ENCODE measurements at places on chromosomes 12 and 14.

DNA sequence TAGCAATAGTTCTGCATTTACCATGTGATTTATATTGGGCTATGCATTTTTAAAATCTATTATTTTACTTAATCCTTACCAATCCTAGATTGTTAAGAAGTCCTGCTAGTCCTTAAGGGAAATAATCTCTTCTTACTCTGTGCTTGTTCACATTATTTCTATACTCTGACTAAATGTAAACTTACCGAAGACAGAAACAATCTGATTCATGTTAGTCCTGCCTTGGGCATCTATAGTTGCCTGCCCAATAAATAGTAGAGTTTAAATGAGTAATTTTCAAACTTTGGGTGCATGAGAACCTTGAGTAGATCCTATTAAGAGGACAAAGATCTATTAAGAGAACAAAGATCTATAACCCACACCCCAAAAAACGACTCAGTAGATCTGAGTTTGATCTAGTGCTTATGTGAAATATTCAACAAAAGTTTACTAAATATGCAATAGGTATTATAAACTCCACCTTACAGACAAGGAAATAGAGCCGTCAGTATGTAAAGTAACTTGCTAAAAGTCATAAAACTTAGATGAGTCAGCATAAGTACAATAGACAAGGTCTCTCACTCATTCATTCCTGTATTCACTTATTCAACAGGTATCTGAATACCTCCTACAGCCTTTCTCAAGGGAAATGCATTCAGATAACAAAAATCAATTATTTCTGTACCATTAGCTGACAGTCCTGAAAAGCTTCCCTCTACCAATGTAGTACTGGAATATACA is 127.6 kb downstream of the PAWR start:
- no peak for DNase-seq

- no peak for DNase-seq
Observed at GRCh38 chr14:50018201-50018932, 98.0 kb downstream of the VCPKMT start.

GRCh38 chr12:20374795-20375194 is 6.5 kb downstream of the PDE3A start:
- no peak for DNase-seq

DNA sequence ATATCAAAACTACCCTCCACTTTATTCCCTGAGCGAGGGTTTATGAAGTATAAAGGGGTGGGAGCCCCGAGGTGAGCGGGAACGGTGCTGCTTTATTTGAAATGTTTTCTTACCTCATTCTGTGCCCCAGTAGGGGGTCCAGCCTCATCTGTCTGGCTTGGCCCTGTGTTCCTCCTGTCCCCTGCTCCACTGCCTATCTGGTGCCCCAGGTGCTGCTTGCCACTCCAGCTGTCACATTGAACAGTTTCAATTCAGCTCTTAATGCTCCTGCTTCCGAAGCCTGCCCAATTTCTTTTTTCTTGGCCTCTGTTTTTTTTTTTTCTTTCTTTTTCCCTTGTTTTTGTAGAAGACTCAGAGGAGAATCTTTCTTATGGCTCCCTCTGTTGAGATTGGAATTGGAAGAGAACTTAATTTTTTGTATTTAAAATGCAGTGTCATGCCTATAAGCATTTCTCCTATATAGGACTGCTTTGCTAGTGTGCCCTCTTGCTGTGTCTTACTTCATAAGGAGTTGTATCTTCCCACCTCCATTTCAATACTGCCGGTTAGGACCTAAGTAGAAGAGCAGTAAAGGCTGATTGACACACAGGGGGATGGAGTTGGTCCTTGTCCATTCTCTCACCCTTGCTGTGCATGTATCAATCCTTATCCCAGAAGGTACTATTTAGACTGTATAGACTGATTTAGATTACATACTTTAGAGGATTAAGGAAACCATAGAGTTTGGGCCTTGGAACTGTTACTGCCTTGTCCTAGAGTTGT is 2.3 kb downstream of the ATXN7L3B start:
- DNase-seq = no peak

DNA sequence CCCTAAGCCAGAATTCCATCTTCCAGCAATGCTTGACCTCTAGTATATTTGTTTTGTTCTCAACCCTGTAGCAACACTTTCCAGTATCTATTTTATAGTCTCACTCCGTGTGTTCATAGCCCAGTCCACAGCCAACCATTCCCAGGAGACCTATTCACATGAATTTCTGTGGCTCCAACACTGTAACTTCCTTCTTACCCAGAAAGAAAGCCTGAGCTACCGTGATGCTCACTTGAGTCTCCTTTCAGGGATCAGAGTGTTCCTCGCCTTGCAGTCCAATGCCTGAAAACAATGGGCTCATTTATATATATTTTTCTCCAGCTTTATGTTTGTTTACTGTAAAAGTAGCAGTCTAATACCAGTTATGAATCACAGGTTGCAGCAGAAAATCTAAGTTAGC is 645.0 kb upstream of the NOVA1 start:
- peak; percentile 41 for DNase-seq

DNA sequence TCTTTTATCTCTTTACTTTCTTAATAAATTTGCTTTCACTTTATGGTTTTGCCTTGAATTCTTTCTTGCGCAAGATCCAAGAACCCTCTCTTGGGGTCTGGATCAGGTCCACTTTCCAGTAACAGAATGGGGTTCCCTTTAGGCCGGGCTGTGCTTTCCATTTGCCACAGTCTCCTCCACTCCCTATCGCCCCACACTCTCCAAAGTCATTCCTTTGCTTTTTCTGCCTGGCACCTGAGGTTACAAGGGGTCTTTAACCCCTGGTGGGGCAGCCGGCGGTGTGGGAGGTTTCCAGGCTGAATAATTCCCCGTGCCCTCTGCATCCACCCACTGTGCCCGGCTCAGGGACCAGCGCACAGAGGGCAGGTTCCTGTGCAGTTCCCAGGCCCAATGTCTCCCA is 42.9 kb upstream of the LHX5 start:
- DNase-seq = no peak

GRCh38 chr12:124030510-124030909 is 57.5 kb downstream of the ZNF664 start:
- DNase-seq = peak; percentile 71

- no peak for DNase-seq
Observed at GRCh38 chr12:34600592-34601462, 578.5 kb downstream of the ALG10 start.

- DNase-seq = no peak
Observed at GRCh38 chr12:66627270-66627987, 51.4 kb downstream of the GRIP1 start.

DNA sequence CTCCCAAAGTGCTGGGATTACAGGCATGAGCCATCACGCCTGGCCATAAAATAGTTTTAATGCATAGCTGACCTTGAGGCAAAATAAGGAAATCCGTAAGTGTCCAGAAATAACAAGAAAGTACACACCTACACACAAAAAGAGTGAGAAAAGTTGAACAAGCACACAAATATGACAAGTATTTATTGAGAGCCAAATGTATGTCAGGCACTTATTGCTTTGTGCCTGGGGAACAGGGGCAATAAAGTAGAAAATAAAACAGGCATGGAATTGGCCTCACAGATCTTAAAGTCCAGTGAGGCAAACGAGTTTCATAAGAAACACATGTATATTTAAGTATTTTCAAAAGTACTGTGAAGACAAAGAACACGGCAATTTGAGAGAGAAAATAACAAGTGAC is 103.7 kb downstream of the ERGIC2 start:
- no peak for DNase-seq

GRCh38 chr12:124073356-124074035 is 100.5 kb downstream of the ZNF664 start:
- DNase-seq = no peak

- no peak for DNase-seq
Observed at GRCh38 chr14:104557766-104558165, 21.8 kb upstream of the C14orf180 start.

DNA sequence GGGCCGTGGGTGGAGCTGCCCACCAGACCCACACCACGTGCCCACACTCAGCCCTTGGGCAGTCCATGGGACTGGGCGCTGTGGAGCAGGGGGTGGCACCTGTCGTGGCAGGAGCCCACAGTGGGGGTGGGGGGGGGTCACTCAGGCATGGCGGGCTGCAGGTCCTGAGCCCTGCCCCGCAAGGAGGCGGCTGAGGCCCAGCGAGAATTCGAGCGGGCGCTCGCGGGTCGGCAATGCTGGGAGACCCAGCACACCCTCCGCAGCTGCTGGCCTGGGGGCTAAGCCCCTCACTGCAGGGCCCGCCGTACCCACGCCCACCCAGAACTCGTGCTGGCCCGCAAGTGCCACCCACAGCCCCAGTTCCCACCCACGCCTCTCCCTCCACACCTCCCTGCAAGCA is 132.6 kb upstream of the GARIN2 start:
- DNase-seq = no peak

DNA sequence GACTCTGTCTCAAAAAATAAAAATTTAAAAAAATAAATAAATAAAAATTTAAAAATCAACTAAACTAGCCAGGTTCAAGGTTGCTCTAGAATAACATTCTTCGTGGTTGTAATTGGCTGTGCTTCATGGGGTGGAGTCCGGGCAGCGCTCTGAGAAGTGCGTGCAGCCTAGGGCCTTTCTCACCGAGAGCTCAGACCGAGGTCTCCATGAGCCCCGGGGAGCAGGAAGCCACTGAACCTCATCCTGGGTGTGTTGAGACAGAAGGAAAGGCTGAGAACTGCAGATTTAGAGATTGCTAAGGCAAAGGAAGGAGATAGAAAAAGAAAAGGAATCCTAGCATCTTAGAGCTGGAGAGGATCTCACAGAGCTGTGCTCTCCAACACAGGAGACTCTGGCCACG is 14.7 kb downstream of the P2RX4 start:
- no peak for DNase-seq

- DNase-seq = no peak
Observed at GRCh38 chr12:39912211-39912980, 193.5 kb downstream of the SLC2A13 start.

DNA sequence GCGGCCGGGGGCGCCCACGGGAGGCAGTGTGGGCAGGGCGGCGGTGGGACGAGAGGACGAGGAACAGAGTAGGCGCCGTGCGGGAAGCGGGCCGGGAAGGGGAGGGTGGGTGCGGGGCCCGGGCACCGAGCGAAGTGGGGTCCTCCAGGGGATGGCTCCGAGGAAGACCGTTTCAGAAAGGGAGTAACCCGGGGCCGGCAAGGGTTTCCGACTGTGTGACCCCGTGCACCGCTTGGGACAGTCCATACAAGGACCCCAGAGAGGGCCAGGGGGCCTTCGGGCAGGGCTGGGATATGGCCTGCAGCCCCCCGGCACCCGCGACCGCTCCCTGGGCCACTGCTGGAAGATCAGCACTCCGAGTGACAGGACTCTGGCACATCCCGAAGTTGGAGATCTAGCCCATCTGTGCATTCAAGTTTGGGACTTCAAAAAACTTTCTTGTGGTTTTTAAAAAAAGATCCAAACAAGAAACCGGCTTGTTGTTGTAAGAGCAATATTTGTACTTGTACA is 448 bp downstream of the TSPAN9 start:
- DNase-seq = peak; percentile 43

GRCh38 chr12:57477710-57478681 is 1.7 kb downstream of the ARHGAP9 start:
- no peak for DNase-seq

- DNase-seq = no peak
Observed at GRCh38 chr14:101187816-101188570, 284.5 kb upstream of the RTL1 start.

DNA sequence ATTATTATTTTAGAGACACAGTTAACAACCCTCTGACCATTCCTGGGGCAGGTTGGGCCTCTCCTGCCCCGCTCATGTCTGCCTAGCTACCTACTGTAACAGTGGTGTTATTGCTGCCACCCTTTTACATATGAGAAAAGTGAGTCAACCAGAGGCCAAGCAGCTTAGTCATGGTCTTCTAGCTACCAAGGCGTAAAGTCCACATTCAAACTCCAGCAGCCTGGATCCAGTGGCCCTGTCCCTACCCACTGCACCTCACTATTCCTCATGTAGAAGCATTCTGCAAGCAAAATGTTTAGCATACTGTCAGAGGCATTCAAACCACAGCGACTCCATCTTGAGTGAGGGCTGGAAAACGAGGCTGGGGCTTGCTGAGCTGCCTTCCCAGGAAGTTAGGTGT is 95.8 kb downstream of the SLC15A4 start:
- no peak for DNase-seq

GRCh38 chr12:123269395-123269892 is 2.2 kb downstream of the CDK2AP1 start:
- peak; percentile 31 for DNase-seq

DNA sequence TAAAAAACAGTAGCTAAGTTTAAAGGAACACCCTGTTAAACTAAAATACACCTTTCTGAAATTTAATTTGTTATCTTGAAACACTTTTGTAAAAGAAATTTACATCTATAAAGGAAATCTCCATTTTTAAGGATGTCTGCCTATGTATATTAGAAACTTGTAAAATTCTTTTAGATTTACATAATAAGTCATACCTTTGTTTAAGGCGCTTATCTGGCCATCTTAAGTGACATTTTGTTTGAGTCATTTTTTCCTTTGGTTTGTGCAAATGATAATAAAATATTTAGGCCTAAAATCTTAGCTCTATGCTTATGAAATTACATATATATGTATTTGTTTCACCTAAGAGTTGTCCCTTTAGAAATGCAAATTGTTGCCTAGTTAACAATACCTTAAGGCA is 1193.4 kb downstream of the FSCB start:
- DNase-seq = no peak

- DNase-seq = peak; percentile 82
Observed at GRCh38 chr14:103628221-103628683, 759 bp upstream of the KLC1 start.

GRCh38 chr12:96171905-96172304 is 22.3 kb upstream of the ELK3 start:
- no peak for DNase-seq

- peak; percentile 17 for DNase-seq
Observed at GRCh38 chr14:67514650-67515385, 18.3 kb upstream of the PLEKHH1 start.
